Adrenal gland (tissue), 19 donors: ENCODE measurements at places on chromosomes 5 and 9. TPM values are rescaled to one million over a fixed set of nuclear protein-coding genes. Genes with fewer than 3 reads are reported as not detected.

DNA sequence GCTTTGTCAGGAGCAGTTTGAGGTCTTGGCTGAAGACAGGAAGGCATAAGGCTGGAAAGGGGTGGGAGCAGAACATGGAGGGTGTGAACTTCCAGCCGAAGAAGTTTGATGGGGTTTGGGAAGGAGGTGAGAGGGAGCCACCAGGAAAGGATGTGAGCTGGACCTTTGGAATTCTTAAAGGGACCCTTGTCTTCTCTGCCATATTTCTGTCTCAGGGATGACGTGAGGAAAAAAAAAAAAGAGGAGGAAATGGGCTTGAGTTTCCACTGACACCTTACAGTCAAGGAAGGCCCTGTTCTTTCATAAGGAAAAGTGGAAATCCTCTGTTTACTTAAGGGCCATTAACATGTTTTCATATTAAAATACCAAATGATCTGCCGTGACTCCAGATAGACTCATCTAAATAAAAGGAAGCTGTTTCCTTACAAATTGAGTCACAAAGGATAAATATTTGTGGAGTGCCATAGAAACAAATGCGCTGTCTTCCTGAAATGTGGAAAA, 132.1 kb downstream of the PALM2AKAP2 start:
- DNase-seq = no peak

DNA sequence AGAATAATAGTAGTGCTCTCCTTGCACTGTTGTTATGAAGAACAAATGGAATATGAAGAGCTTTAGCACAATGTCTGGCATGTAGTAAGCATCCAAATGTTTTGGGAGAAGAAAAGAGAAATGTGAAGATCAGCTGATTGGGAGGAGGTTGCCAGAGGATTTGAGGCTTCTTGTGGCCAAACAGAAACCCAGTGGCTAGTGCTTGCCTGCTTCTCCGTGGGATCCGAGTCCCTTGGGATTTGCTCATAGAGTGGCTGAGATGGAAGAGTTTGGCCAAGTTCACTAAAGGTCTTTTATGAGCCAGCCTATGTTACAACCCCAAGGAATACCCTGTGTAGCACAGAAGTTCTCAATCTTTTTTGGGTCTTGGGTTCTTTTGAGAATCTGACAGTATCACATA, 86.0 kb downstream of the ANGPTL2 start:
- no peak for DNase-seq

DNA sequence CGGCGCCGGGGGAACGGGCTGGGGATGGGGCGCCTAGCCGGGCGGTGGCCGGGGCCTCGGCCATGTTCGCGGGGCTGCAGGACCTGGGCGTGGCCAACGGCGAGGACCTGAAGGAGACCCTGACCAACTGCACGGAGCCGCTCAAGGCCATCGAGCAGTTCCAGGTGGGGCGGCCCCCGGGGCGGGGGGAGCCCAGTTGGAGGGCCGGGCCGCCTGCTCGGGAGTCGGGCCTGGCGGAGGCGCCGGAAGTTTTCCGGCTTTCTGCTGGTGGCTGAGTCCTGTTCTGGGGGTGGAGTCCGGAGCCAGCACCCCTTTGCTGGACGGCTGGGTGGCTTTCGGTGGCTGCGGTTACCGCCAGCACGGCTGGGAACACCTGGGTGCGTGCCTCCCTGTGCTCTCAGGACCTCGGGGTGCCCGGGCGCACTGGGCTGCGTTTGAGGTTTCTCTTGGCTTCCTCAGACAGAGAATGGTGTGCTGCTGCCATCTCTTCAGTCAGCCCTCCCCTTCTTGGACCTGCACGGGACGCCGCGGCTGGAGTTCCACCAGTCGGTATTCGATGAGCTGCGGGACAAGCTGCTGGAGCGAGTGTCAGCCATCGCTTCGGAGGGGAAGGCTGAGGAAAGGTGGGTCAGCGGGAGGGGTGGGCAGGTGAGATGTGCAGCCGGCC, 454 bp downstream of the NELFB start:
- peak; percentile 59 for DNase-seq

- no peak for DNase-seq
Measured at GRCh38 chr5:145579301-145579700, 255.8 kb downstream of the PRELID2 start.

DNA sequence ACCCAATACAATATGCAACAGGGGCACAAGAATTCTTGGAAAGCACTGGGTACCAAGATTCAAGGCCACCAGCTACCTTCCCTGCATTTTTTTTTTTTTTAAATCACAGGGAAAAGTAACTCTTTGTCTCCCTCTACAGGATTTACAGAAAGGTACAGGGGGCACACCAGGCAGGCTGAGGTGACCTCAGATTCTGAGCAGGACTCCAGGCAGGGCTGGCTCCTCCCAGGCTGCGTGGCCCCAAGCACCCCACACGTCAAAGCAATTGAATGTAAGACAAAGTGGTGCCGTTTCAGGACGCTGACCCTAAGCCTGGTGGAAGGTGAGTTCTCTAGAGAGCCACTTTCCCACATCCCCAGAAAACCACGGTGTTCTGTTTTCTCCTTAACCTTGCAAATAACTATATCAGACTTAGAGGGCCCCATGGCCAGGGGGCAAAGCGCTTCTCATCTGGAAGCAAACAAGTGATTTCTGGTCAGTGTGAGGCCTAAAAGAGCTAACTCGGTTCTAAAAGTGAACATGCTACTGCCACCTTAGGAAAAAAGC, 222.6 kb downstream of the ROR2 start:
- DNase-seq = peak; percentile 64

GRCh38 chr5:4370218-4370617, 769.9 kb upstream of the ADAMTS16 start:
- no peak for DNase-seq

- DNase-seq = no peak
Measured at GRCh38 chr5:124623265-124623664, 123.2 kb downstream of the ZNF608 start.

GRCh38 chr5:113902917-113903660, 389.6 kb downstream of the YTHDC2 start:
- DNase-seq = no peak

GRCh38 chr9:125272697-125273096, 11.1 kb downstream of the GAPVD1 start:
- no peak for DNase-seq

DNA sequence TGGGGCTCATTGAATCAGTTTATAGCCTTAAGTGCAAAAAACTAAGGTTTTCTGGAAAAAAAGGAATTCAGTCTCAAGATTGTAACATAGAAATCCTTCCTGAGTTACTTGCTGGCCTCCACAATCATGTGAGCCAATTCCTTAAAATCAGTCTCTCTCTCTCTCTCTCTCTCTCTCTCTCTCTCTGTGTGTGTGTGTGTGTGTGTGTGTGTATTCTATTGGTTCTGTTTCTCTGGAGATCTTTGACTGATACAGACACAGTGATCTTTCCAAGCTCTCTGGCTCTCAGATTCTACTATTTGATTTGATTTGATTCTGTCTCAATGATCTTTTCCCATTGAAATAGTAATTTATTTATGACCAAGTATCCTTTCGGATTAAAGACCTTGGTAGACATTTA, 74.6 kb downstream of the CFAP95 start:
- DNase-seq = no peak

- DNase-seq = no peak
Measured at GRCh38 chr5:178322736-178323540, 90.3 kb upstream of the PHYKPL start.

- DNase-seq = no peak
Measured at GRCh38 chr9:17318821-17319320, 184.0 kb downstream of the CNTLN start.

GRCh38 chr9:129177443-129177790, 644 bp downstream of the IER5L start:
- no peak for DNase-seq

DNA sequence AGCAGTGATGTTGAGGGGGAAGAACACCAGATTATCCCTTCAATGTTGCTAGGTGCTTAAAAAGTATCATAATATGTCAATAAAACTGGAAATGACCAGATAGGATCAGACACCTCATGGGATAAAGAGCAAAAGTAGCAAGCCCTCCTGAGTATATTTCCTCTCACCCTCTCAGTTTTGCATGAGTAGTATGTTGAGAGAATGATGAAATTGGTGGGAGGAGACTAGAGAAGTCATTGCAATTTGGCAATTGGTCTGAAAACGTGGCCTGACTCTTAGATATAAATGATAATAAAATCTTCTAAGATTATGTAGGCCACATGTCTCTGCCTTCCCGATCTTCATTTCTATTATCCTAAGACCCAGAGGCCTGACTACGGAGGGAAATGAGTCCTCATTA, 151.2 kb upstream of the ARRDC3 start:
- no peak for DNase-seq

- DNase-seq = peak; percentile 71
Measured at GRCh38 chr9:70421272-70422180, 7.1 kb upstream of the KLF9 start.

- no peak for DNase-seq
Measured at GRCh38 chr9:135711391-135711790, 9.4 kb downstream of the KCNT1 start.

DNA sequence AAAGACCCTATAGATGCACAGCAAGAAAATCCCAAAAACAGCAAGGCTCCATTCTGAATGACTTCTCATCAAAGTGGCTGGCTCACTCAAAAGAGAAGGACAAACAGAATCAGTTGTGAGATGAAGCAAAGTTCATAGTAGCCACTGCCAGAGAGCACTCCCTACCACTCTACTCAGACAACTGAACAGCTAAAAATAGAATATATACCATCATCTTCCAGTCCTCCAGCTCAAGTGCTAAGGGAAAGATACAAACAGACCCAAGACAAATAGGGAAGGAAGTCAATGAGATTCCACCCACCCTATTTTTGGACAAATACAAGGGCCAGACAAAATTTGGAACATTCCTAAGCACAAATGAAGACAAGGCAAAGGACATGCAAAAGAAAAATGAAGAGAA, 20.6 kb downstream of the GNAQ start:
- DNase-seq = no peak

- DNase-seq = no peak
Measured at GRCh38 chr9:75531588-75531987, 358.9 kb upstream of the PCSK5 start.

- DNase-seq = no peak
Measured at GRCh38 chr5:107418902-107419301, 251.8 kb downstream of the EFNA5 start.

DNA sequence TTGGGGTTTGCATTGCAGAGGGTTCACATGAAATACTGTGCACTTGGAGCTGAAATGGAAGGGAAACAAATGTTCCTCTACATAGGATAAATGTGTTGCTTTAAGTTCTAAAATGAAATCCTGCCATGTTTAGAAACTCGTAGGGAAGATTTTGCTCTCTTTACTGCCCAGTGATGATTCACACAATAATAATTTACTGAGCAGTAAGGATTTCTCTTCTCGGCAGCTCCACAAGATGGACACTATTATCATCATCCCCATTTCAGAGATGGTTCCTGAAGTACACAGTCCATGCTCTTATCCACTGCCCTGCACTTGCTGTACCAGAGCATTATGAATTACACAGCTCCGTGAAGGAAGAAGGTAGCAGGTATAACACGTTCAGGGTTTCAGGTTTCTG, 4.1 kb downstream of the HACD4 start:
- DNase-seq = no peak

- DNase-seq = no peak
Measured at GRCh38 chr9:76643399-76644117, 120.7 kb upstream of the PCA3 start.

DNA sequence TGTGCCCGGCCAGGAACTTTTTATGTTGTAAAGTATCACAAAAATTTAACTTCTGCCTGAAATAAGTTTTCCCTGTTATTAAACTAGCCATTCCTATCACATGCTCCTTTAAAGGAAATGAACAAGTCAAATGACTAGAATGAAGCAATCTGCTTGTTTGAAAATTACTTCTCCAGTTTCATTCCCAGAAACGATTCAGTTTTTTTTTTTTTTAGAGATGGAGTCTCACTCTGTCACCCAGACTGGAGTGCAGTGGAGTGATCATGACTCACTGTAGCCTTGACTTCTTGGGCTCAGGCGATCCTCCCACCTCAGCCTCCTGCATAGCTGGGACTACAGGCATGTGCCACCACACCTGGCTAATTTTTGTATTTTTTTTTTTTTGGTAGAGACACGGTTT, 13.3 kb upstream of the GNG10 start:
- no peak for DNase-seq

DNA sequence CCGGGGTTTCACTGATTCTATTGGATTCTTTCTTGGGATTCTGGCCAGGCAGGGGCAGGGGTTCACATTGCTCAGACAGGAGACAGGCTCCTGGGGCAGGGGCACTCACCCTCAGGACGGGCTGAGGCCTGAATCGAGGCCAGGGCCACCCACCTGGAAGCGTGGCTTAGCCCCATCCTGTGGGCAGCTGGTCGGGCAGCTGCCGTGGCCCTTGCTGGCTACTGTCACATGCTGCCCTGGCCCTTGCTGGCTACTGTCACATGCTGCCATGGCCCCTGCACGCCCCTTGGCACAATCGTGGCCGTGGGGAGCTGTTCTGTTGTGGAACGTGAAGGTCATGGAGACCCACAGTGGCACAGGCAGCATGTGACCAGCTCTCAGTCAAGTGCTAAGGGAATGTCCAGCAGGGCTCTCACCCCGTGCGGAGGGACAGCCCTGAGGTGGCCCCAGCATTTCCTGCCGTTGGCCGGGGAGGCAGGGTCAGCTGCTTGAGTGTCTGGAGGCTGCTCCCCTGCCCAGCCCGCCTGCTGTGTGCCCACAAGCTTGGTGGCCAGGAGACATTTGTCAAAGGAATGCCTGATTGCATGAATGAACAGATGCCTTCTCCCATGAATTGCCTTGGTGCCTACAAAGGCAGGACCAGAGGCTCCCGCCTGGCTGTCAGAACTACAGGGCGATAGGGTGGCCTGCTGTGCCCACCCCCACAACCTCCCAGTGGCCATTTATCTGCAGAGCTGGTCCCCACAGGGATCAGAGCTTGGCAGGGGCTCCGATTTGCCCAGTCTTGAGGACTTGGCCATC, 16.9 kb upstream of the TMEM250 start:
- no peak for DNase-seq

GRCh38 chr5:15266841-15267240, 233.1 kb upstream of the FBXL7 start:
- no peak for DNase-seq

DNA sequence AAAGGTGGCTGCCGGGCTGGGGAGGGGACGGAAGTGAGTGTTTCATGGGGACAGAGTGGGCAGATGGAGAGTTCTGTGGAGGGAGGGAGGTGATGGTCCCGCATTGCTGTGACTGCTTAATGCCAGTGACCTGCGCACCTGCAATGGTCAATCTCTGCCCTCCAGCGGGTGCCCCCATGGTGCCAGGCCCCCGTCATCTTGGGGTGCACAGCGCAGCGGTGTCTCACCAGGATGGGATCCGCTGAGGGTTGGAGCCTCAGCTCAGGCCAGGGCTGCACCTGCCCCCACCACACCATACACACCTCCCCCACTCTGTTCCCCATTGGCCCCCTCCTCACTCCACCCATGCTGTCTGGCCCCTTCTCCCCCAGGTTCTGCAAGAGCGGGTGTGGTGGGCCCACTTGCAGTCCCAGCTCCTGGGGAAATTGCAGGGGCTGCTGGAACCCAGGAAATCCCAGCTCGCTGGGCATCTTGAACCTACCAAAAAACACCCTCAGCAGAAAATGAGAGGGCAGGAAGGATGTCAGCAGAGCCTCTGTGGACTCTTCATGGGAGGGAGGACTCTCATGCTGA, 12.1 kb upstream of the CAMSAP1 start:
- no peak for DNase-seq

Gene IFNA21
- total RNA-seq = not detected

Gene DNM1
- total RNA-seq = 14.7 TPM

Gene DNAI1
- total RNA-seq = 0.06 TPM

Gene TENT4A
- 13.4 TPM for total RNA-seq

Gene SMC5
- total RNA-seq = 18.1 TPM

Gene IFNA2
- not detected for total RNA-seq

Gene PTBP3
- 52.5 TPM for total RNA-seq

Gene ENHO
- total RNA-seq = not detected

Gene OLFM1
- 34.1 TPM for total RNA-seq
